ENCODE measurements at places on chromosomes 6 and 20.
A peak's percentile ranks its signal among the peaks of the same experiment; 100 is the strongest.

DNA sequence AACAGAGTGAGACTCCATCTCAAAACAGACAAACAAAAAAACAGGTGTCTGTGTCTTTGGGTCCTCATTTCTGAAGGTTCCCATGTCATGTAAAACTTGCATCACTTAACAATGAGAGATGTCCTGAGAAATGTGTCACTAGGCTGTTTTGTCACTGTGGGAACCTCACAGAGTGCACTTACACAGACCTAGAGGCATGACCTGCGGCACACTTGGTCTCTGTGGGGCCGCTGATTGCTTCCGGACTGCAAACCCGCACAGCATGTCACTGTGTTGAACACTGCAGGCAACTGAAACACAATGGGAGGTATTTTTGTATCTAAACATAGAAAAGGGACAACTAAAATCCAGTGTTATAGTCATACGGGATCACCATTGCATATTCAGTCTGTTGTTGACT, 42.3 kb upstream of the TMEM181 start:
- DNase-seq: no peak

DNA sequence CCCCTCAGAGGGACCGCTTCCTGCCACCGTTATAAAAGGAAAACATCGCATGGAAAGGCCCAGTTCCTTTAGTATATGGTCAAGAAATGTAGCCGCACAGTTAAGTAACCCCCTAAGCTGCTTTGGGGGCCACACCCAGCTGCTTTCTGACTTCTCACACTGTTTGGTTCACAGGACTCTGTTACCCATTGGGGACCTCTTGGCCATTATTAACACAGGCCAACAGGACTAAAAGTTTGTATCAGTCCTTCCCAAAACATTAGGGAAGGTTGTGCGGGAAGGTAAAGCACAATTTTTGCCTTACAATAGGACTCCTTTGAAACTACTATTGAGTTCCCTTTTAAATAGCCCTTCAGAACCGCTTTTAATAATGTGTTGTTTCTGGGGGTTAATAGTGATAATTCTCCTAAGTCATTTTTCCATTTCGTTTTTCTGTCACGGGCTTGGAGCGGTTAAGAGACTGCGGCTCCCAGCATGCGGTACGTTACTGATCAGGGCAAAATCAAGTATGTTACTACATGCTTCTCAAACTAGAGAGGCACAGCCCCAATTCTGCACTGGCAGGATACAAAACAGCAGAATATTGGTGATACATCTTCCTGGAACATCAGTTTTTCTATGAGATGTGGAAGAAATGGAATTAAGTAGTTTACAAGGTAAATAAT, 668 bp upstream of the RPP40 start:
- DNase-seq: no peak

DNA sequence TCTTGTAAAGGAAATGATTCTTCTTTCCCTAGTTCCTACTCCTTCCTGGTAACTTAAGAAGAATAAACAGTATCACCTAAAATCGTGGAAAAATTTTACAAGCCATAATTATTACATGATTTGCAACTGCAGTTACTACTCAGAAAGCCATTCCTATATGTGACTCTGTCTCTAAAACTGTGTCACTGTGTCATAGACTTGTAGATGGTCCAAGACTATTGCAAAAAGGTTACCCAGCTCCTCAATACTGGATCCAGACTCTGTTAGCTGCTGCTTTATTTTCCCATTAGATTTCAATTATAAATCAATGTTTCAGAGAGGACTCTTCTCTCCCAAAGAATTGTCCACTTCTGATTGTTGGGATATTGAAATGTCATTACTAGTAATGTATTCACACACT, 142.1 kb upstream of the STMND1 start:
- no peak for DNase-seq

GRCh38 chr20:10673842-10674683, at the start of gene JAG1:
Gene JAG1, minus strand, starts transcription at chr20:10673999. Its CDS starts 469 bp downstream, at chr20:10673530.
- peak; percentile 54 for DNase-seq

GRCh38 chr20:13131688-13132087, 89.4 kb upstream of the ISM1 start:
- DNase-seq: no peak

DNA sequence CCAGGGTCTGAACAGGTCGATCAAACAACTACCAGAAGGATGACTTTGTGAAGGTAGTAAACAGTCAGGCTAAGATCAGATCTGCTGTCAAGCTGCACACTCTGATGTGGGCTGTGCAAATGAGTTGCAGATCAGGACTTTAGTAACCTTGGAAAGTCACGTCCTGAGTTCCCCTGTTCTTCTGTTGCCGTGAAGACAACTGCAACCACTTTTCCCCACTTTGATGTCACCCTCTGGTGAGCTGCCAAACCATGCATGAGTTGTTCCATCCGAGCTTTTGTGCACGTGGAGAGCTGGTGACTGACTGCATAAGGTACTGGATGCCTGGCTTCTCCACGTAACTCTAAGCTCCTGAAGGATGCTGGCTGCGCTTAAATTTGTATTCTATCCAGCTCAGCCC, 111.0 kb downstream of the CD83 start:
- DNase-seq: no peak

GRCh38 chr6:147311218-147311617, 107.0 kb downstream of the STXBP5 start:
- no peak for DNase-seq

DNA sequence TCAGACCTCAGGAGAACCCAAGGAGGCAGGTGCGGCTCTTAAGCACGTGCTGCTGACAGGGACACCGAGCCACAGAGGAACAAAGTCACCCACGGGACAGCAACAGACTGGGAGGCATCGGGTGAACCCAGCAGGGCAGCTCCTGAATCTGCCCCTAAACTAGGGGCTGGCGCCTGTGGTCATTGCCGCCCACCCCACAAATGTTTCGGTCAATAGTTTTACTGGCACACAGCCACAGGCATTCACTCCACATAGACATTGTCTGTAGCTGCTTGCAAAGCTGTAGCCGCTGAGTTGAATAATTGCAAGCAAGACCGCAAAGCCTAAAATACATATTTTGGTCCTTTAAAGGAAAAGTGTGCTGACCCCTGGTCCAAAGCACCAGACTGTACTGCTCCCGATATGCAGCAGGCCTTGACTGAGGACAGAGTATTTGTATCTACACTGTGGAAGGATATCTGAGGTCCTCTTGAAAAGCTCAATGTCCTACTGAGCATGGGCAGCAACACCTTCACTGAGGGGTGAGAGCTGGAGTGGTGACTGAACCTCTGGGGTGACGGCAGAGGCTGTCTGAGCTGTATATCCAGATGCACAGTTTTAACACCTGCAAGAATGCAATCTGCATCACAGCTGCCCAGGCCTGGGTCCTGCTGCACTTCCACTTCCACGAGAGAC, 310.3 kb downstream of the THBS2 start:
- no peak for DNase-seq

DNA sequence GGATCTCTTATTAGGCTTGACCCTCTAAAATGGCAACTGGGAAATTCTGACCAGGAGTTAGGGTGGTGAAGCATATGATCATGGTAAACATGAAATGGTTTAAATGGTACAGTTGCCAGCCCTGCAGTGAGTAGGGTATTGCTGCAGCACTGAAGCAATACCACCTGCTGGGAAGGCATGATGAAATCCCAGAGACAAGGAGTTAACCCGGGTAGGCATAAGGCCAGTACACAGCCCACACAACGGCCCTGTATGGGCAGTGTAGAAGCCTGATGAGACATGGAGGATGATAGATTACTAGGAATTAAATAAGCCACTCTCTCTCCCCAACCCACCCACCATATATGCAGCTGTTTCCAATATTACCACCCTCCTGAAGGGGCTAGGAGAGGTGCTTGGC, 197.4 kb upstream of the MOCS1 start:
- DNase-seq: no peak

DNA sequence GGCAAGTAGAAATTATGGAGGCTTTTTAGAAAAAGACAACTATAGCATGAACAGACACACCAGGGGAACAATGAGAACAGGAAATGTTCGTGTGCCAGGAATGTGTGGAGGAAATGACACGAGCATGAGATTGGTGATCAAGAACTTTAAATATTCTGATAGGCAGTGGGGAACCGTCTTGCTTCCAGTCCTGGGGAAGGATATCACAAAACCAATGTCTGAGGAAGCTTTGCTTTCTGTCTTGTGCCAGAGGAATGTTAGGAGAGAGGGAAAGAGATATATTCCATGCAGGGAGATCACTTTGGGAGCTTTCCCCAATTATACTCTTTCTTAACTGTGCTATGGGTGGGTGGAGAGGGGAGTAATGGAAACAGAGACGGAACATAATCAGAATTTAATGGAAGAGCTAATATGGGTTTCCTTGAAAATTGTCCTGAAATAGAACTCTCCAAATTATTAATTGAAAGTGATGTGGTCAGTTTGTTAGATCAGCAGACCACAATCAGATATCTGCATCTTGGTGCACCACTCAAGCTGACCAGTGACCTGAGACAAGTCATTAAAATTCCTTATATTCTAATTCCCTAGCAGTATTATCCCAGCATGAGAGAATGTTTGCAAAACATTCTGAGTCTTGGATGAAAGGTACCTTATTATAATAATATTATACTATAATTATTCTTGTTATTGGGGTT, 178.2 kb downstream of the SOX4 start:
- DNase-seq: no peak

- no peak for DNase-seq
Measured at GRCh38 chr20:56328861-56329260, 29.9 kb upstream of the FAM210B start.

GRCh38 chr6:139639507-139639906, 265.1 kb upstream of the CITED2 start:
- DNase-seq: no peak

DNA sequence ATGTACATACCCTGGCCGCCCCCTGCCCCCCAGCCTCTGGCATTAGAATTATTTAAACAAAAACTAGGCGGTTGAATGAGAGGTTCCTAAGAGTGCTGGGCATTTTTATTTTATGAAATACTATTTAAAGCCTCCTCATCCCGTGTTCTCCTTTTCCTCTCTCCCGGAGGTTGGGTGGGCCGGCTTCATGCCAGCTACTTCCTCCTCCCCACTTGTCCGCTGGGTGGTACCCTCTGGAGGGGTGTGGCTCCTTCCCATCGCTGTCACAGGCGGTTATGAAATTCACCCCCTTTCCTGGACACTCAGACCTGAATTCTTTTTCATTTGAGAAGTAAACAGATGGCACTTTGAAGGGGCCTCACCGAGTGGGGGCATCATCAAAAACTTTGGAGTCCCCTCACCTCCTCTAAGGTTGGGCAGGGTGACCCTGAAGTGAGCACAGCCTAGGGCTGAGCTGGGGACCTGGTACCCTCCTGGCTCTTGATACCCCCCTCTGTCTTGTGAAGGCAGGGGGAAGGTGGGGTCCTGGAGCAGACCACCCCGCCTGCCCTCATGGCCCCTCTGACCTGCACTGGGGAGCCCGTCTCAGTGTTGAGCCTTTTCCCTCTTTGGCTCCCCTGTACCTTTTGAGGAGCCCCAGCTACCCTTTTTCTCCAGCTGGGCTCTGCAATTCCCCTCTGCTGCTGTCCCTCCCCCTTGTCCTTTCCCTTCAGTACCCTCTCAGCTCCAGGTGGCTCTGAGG, 7.6 kb downstream of the CDKN1A start:
- no peak for DNase-seq
